Left kidney (tissue), 8 donors: ENCODE measurements at places on chromosomes 7 and 10. TPM values are rescaled to one million over a fixed set of nuclear protein-coding genes. Genes with fewer than 3 reads are reported as not detected.
A peak's percentile ranks its signal among the peaks of the same experiment; 100 is the strongest.

The SFTPA2 gene
- polyA plus RNA-seq, result 0.25 TPM

The CLEC5A gene
- polyA plus RNA-seq, result 0.52 TPM

The LOXL4 gene
- 3.7 TPM for polyA plus RNA-seq

The ZNF518A gene
- polyA plus RNA-seq, result 69.9 TPM

The TFPI2 gene
- 10.3 TPM for polyA plus RNA-seq

The GDF2 gene
- polyA plus RNA-seq, result not detected

The OPN4 gene
- not detected for polyA plus RNA-seq

The SEMA3E gene
- 1.3 TPM for polyA plus RNA-seq

DNA sequence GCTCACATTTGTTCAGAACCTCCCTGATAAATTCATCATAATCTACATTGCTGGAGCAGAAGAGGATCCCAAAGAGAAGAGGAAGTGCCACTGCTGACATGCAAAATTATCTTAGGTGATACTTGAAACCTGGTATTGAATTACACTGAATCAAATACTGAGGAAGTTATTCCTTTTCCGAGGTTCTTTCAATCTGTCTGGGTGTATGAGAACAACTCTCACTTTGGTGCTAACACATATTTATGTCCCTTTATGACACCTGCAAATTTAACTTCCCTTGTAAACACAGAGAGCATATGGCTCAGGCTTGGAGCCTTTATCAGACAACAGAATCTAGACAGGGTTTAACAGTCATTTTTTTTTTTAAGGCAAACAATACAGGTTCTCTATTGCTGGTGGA is 131.4 kb downstream of the SRPK2 start:
- no peak for DNase-seq

GRCh38 chr7:24757353-24758275 is at the start of gene GSDME:
Gene GSDME (minus strand): TSS chr7:24757464. CDS start chr7:24749774, 7,690 bp downstream.
- DNase-seq, result peak; percentile 56

DNA sequence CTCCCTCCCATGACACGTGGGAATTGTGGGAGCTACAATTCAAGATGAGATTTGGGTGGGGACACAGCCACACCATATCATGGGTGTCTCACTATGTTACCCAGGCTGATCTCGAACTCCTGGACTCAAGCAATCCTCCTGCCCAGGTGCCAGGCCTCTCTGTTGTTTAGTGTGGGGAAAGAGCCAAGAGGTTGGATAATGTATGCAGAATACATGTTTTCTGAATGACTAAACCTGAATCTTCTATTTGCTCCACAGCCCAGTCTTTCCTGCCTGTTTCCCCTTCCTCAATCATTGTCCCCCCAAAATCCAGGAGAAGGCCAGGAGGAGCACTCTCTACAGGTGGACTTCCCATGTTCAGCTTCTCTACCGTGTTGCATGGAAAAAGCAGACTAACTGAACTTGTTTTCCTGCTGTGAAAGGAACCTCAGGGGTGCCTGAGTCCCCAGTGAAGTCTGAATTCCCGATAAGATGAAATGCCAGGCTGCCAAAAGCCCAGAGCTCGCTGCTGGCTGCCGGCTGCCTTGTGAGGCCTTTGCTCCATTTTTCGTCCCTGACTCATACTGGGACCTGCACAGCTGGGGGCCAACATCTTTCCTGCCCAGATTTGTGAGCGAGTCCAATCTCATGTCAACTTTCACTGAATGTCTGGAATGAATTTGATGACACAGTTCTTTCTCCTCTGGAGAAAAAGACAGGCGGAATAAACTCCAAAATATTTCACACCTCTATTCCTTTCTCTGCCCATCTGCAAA is 588.0 kb downstream of the CALN1 start:
- DNase-seq, result no peak

DNA sequence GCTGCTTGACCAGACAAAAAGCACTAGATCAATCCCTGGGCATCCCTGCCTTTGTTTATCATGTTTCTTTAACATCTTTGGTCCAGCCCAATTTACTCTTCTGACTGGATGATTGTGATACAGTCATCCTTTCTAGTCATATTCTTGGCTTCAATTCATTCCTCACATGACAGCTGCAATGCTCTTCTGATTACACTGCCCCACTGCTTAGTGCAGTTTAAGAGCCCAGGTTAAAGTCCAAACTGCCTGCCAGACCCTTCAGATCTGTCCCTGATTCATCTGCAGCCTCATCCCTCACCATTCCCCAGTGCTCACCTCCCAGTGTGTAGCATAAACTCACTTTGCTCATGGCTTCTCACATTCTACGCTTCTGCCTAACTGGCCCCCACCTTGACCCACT is 383.8 kb downstream of the TNS3 start:
- DNase-seq, result no peak

- DNase-seq, result peak; percentile 8
Measured at GRCh38 chr10:119025336-119025735, 4.2 kb upstream of the NANOS1 start.

DNA sequence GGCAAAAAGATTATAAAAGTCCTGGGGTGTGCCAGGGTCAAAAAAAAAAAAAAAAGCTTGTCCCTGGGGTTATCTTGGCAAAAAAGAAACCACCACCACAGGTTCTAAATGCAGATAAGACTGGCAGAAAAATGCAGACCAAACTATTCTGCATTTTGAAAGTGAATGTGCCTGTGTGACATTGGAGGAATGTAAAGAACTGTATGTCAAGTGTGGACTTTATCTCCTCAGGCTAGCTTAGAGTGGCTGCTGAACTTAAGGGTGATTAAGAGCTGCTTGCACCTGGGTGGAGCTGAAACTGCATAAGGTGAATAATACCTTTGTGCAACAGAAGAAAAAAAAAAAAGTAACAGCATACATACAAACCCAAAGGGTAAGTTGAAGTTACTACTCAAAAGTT is 1.3 kb upstream of the NAPEPLD start:
- DNase-seq, result no peak

DNA sequence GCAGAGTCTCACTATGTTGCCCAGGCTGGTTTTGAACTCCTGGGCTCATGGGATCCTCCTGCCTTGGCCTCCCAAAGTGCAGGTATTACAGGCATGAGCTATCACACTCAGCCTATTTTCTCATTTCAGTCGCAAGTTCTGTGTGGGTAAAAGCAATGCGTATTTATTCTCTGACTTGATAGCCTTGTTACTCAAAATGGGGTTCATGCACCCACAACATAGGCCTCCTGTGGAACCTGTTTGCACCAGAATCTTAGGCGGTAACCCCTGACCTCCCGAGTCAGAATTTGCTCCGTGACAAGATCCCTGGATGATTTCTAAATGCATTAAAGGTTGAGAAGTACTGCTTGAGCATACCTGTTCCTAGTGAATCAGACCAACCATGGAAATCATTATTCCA is 7.3 kb downstream of the IL2RA start:
- no peak for DNase-seq

DNA sequence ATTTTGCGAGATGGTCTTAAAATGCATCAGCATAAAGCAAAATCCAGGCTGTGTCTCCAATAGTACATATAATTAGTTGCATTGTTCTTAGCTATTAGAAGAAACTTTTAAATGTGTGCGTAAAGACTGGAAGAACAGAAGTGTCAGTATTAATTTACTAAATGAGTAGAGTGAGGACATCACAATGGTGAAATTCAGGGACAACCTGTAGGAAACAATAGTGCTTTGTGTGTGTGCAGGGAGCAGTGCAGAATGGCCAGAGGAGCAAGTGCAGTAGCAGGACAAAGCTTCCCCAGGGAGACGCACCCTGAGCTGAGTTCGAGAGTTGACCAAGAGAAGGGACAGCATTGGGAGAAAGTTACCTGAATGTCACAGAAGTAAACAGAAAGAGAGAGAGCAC is 13.7 kb downstream of the ITGB8 start:
- DNase-seq, result no peak

DNA sequence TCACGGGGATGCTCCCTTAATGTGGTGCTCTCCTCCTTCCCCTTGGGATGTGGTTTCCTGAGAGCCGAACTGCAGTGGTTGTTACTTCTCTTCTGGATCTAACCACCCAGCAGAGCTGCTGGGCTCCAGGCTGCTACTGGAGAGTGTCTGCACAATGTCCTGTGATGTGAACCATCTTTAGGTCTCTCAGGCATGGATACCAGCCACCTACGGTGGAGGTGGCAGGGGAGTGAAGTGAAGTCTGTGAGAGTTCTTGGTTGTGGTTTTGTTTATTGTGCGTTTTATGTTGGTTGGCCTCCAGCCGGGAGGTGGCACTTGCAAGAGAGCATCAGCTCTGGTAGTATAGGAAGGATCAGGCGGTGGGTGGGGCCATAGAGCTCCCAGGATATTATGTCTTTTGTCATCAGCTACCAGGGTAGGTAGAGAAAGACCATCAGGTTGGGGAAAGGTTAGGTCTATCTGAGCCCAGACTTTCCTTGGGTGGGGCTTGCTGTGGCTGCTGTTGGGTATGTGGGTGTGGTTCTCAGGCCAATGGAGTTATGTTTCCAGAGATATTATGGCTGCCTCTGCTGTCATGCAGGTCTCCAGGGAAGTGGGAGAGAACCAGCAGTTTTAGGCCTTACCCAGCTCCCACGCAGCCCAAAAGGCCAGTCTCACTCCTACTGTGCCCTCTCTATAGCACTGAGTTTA is 87.9 kb downstream of the KIF20B start:
- no peak for DNase-seq

DNA sequence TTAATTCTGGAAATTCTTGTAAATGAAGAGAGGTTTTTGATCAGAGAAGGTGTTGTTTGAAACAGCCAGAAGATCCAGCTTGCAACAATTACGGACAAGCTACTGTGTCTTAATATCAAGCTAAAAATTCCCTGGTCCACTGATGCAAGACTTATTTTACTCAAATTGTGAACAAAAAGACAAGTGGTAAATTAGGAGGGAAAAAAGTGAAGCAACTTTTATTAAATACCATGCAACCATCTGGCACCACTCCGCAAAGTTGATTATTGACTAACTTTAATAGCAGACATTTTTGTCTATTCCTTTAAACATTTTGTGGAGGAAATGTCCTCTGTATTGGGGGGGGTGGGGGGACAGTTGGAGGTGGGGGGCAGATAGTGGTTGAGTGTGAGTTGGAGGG is 5.1 kb upstream of the CAV2 start:
- DNase-seq, result no peak

DNA sequence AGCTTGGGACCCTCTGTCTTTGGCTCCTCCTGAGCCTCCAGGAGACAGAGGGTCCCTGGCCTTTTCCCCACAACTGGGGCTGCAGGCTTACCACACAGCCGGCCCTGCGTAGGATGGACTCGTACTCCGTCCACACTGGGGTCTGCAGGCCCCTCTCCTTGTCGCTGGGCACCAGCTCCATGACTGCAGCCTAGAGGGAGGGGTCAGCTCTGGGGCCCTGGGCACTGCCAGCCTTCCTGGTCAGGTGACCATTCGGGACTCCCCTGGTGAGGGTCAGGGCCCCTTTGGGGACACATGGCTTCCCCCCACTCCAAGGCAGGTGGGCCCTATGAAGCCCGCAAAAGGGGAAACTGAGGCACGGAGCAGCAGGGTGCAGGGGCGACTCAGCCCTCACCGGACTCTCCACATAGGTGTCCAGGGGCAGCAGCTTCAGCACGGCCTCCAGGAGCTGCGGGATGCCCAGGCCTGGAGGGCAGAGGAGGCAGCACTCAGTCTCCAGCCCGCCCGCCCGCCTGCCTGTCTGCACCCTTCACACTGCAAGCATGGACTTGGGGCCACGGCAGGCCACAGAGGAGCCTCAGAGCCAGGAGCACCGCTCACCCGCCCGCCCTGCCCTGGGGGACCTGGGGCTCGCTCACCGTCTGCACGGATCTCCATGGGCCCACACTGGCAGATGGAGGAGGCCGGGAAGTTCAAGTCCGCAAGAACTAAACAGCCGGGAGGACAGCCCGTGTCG is 1.1 kb downstream of the FUOM start:
- no peak for DNase-seq

- DNase-seq, result no peak
Measured at GRCh38 chr7:131521651-131522163, 34.7 kb downstream of the PODXL start.

DNA sequence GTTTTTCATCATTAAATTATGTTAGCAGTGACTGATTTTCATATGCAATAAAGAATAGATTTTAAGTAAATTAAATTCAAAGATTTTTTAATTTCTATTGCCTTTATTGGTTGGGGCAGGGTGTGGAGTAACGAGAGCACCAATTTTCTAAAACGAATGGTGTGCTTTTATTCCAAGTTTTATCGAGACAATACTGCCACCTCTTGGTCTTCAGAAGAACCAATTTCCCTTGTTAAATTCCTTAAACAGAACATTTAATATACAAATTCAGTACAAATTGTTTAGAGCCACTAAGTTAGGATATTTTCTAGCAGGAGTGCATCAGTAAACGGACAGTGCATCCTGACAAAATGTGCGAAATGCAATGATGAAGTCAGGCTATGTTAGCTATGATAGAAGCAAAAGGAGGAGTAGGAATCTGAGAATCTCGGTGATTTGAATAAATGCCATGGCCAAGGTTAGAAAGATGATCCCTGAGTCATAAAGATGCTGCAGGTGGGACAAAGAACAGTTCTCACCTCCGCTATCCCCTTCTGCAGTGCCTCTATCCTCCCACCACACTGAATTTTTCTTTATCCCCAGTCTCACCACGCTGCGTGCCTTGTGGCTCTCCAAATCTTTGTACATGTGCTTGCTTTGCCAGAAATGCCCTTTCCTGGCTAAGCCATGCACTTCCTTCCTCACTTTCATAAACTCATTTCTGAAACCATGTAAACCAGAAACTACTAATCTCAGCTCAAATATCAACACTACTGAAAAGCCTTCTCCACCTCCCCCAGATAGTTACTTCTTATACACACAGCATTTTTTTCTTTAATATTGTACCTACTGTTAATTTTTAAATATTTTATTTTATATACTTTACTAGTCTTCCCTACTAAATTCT is 31.9 kb upstream of the AGBL3 start:
- peak; percentile 38 for DNase-seq

- DNase-seq, result no peak
Measured at GRCh38 chr7:42805601-42806000, 106.3 kb downstream of the C7orf25 start.

GRCh38 chr7:93574646-93575554 is at the start of gene CALCR:
Gene CALCR (minus strand): TSS chr7:93574724. CDS start chr7:93486981, 87,743 bp downstream.
- DNase-seq, result no peak

GRCh38 chr7:127885843-127886242 is 145.4 kb downstream of the LRRC4 start:
- DNase-seq, result no peak

- DNase-seq, result no peak
Measured at GRCh38 chr10:119608316-119609155, 11.8 kb upstream of the TIAL1 start.

GRCh38 chr10:128854963-128855362 is 612.1 kb upstream of the MGMT start:
- peak; percentile 76 for DNase-seq
